Mesothelial cell of epicardium (in vitro differentiated cells): ENCODE measurements at places on chromosomes 7 and 10. TPM values are rescaled to one million over a fixed set of nuclear protein-coding genes. Genes with fewer than 3 reads are reported as not detected.

SPDYE5 gene
- 0.14 to 0.16 TPM in 2 of 3 replicates, not detected in the other for total RNA-seq

MSS51 gene
- 4.9 to 5.6 TPM (median 5.0 TPM) in 3 replicates for total RNA-seq

CLDN15 gene
- 17.1 to 19.5 TPM (median 18.1 TPM) in 3 replicates for total RNA-seq

NEURL1 gene
- 0.40 to 0.88 TPM (median 0.54 TPM) in 3 replicates for total RNA-seq

TAS2R4 gene
- 3.3 to 4.3 TPM (median 3.5 TPM) in 3 replicates for total RNA-seq

CARD11 gene
- total RNA-seq: 8.3 to 9.8 TPM (median 9.3 TPM) in 3 replicates

CUBN gene
- total RNA-seq: 0.90 to 1.8 TPM (median 1.5 TPM) in 3 replicates

FAM131B gene
- total RNA-seq: 5.6 to 6.1 TPM (median 5.8 TPM) in 3 replicates

ZCWPW1 gene
- total RNA-seq: 3.4 to 6.1 TPM (median 4.3 TPM) in 3 replicates

COL26A1 gene
- 105 to 110 TPM (median 109 TPM) in 3 replicates for total RNA-seq

EBLN1 gene
- total RNA-seq: not detected in 3 replicates

SFTPA2 gene
- total RNA-seq: 0.11 to 0.34 TPM (median 0.16 TPM) in 3 replicates

MYOZ1 gene
- total RNA-seq: 1.4 to 2.1 TPM (median 1.7 TPM) in 3 replicates

ADCK2 gene
- total RNA-seq: 24.9 to 28.8 TPM (median 26.6 TPM) in 3 replicates

TAC1 gene
- 0.36 to 0.63 TPM in 2 of 3 replicates, not detected in the other for total RNA-seq

RBP4 gene
- total RNA-seq: 0.54 to 0.91 TPM (median 0.66 TPM) in 3 replicates

ADCY1 gene
- 3.1 to 4.7 TPM (median 4.5 TPM) in 3 replicates for total RNA-seq

PLCE1 gene
- total RNA-seq: 3.2 to 3.9 TPM (median 3.4 TPM) in 3 replicates

FEZF1 gene
- not detected in 3 replicates for total RNA-seq

C10orf105 gene
- total RNA-seq: 0.11 to 0.25 TPM (median 0.18 TPM) in 3 replicates

TAS2R41 gene
- not detected in 3 replicates for total RNA-seq

NKX2-3 gene
- total RNA-seq: not detected in 3 replicates

TMEM248 gene
- 81.3 to 85.3 TPM (median 85.1 TPM) in 3 replicates for total RNA-seq

WNT2 gene
- total RNA-seq: 19.9 to 24.1 TPM (median 22.1 TPM) in 3 replicates

MSMB gene
- total RNA-seq: not detected in 3 replicates

MYOF gene
- 53.3 to 58.5 TPM (median 56.0 TPM) in 3 replicates for total RNA-seq

FFAR4 gene
- not detected in 3 replicates for total RNA-seq

CALML3 gene
- 0.07 TPM in 1 of 3 replicates, not detected in the others for total RNA-seq

COA1 gene
- total RNA-seq: 89.3 to 93.7 TPM (median 91.8 TPM) in 3 replicates

MUC12 gene
- 0.73 to 1.4 TPM (median 1.1 TPM) in 3 replicates for total RNA-seq

RFC2 gene
- total RNA-seq: 25.8 to 30.0 TPM (median 25.8 TPM) in 3 replicates

TMEM270 gene
- not detected in 3 replicates for total RNA-seq

CFAP69 gene
- total RNA-seq: 3.7 to 4.8 TPM (median 4.6 TPM) in 3 replicates

ACTL6B gene
- not detected in 3 replicates for total RNA-seq

CPA4 gene
- total RNA-seq: 3.9 to 5.8 TPM (median 4.1 TPM) in 3 replicates

SLC16A12 gene
- 3.0 to 3.1 TPM (median 3.1 TPM) in 3 replicates for total RNA-seq

CYP3A7 gene
- 0.33 TPM in 1 of 3 replicates, not detected in the others for total RNA-seq

KLF14 gene
- total RNA-seq: 0.87 to 1.0 TPM (median 1.0 TPM) in 3 replicates

PTPN20 gene
- not detected in 3 replicates for total RNA-seq

PNPLA8 gene
- total RNA-seq: 18.0 to 20.0 TPM (median 18.0 TPM) in 3 replicates

MYH16 gene
- total RNA-seq: 0.09 TPM in 1 of 3 replicates, not detected in the others

FGFBP3 gene
- 3.5 to 3.7 TPM (median 3.6 TPM) in 3 replicates for total RNA-seq

ACSM6 gene
- total RNA-seq: not detected in 3 replicates
